GM04503 (cell line): ENCODE measurements at places on chromosomes 13 and 19.

DNA sequence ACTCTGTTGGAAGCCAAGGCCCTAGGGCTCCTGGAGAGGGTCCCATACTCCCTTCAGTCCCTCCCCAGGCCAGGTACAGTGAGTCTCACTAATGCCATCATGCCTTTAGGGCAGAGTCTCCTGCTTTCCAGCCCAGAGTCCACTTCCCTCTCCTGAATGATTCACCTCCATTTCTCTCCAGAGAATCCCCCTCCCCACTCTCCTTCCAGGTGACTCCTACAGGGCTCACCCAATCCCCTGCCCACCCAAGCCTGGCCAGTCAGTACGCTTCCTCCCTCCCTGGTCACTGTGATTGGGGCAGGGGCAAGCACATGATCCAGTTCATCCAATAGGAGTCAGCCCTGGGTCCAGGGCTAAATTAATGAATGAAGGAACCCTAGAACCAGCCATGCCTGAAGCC lies 35.0 kb upstream of the PNMA8B start:
- no peak for DNase-seq

- no peak for DNase-seq
Measured at GRCh38 chr19:56324436-56324835, 9.8 kb upstream of the ZSCAN5A start.

DNA sequence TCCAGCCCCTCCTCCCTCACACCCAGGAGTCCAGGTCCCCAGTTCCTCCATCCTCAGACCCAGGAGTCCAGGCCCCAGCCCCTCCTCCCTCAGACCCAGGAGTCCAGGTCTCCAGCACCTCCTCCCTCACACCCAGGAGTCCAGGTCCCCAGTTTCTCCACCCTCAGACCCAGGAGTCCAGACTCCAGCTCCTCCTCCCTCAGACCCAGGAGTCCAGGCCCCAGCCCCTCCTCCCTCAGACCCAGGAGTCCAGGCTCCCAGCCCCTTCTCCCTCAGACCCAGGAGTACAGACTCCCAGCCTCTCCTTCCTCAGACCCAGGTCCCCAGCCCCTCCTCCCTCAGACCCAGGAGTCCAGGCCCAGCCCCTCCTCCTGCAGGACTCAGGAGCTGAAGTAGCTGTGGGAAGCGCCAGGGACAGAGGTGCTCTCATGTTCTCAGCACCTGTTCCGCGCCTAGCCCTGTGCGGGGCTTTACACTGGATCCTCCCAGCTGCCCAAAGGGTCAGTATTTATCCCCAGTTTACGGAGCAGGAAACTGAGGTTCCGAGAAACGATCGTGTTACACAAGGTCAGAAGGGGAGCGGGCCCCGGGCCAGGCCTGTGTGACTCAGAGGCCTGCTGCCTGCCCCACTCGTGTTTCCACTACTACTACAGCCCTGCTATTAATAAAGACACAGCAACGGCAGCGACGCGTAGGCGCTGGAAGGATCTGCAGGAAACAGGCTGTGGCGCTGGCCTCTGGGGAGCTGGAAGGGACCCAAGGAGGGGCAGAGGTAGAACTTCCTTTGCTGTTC lies 1.7 kb upstream of the SBK3 start:
- peak; percentile 26 for DNase-seq

DNA sequence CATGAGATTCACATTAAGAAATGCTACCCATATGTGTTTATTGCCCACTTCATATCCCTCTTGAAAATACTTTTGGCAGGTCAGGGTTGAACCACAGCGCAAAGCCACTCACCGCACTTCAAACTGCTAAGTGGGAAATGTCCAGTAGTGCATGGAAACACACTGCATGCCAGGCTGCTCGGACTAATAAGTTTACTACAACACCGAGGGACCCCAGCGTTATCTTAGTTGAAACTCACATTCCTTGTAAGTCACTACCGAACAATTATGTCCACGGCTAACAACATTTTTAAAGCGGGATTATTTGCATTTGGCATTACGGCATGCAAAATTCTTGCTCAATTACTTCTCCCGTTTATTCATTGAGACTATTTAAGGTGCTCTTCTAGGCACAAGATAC lies 4.0 kb downstream of the BRD4 start:
- DNase-seq, result no peak

DNA sequence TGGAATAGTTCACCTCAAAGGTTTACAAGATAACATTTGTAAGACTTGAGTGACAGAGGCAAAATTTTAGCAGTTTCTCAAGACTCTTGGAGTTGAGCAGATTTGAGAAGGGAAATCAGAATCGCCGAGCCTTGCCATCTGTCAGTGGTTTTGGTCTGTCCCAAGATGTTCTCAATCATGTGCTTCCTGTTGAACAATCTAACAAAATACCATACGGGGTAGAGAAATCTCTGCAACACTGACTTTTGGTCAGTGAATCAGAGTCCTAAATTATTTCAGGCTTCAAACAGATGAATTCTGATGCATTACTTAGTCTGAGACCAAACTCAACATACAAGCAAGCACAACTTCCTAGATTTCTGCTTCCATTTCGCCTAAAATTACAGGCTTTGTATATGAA lies 3.8 kb downstream of the KCTD12 start:
- no peak for DNase-seq

- DNase-seq, result no peak
Measured at GRCh38 chr13:113813749-113814434, 50.0 kb downstream of the GAS6 start.

GRCh38 chr13:36718686-36719085 lies 44.9 kb downstream of the SERTM1 start:
- no peak for DNase-seq

DNA sequence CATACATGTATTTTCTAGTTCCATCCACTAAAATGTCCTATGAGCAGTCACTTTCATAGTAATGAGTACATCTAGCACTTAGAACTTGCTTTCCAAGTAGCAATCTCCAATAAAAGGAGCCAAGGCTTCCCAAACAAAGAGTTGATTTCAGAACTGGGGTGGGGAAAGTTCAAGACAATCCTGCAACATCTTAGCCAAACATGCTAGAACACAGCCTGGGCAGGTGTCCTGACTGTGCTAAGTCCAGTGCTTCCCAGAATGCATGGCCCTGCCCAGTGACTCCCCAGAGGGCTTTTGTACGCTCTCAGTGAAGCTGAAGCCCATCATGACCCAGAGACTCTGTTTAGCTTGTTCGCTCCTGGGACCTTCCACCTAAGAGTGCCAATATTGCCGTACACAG lies 106.7 kb upstream of the UBAC2 start:
- DNase-seq, result no peak

DNA sequence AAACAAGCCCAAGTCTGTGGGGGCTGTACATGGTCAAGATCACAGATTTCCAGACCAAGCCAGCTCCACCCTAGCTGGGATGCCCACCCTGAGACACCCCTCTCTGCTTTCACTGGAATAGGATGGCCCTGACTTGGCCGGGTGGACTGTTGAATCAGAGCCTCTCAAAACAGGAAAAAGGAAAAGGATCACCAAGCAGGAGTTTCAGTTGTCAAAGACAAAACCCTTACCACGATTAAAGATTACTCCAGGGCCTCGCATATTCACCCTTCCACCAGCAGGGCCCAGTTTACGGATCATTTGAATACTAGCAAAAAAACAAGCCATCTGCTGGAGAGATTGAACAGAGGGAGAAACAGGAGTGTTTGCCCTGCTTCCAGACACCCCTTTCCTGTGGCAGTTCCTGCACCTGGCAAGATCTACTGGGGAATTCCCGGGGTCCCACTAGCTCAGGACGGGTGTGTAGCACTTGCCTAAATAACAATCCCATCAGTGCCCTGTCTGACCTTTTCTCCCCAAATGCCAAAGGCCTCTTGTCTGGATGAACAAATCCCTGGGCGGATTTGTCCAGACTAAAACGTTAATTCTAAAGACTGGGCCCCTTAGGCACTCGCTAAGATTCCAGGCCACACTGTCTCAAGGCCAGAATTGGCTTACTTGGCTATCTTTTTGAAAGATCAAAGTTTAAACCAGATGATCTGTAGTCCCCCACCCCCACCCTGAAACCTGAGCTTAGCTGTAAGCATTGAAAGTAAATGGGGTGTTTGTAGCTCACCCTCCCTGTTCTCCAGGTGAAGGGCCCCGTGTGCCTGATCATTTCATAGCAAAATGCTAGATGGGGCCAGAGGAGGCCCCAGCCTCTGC lies 38.4 kb downstream of the ACTN4 start:
- no peak for DNase-seq

DNA sequence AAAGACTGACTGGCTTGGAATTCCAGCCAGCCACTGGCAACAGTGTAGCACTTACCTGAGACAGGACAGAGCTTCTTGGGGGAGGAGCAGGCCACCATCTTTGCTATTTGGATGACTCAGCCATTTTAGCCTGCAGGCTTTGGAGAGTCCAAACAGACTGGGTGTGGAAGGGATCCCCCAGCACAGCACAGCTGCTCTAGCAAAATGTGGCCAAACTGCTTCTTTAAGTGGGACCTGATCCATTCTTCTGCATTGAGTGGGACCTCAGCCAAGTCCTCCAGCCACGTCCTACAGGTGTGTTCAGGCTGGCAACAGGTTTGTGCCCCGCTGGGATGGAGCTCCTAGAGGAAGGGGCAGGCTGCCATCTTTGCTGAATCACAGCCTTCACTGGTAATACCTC lies 80.0 kb downstream of the NDFIP2 start:
- no peak for DNase-seq

DNA sequence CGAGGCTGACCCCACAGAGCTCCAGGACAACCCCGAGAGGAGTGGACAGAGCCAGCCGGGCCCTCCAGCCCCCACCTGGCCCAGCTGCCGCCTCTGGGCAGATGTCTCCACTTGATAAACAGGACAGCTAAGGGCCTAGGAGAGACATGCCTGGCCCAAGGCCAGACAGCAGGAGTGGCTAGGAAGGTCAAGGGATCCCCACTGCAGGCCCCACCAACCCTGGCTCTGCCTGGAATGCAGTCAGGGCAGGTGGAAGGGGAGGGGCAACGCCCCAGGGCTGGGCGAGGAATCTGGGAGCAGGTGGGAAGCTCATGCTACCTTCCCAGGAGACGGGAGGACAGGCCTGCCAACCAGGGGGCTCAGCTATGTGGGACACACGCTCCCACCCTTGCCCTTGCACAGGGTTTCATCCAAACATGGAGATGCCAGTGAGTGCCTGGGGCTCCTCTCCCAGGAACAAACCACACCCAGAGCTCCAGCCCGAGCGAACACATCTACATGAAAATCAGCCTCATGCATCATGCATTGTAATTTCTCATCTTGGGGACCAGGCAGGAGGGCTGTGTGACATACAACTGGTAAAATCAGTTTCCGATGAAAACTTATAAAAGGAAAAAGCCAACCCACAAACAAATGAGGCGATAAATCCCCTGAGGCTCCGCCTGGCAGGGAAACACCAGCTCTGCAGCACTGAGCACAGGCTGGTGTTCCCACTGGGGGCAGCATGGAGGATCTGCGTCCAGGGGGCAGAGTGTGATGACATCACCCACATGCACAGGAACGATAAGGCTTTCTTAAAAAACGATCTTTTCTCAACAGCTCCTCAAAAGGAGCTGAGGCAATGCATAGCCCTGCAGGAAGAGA lies 25.0 kb downstream of the SH3GL1 start:
- no peak for DNase-seq

GRCh38 chr19:42333975-42334696 lies 8.7 kb downstream of the MEGF8 start:
- DNase-seq, result no peak

GRCh38 chr19:23312515-23312914 lies 62.3 kb upstream of the ZNF724 start:
- no peak for DNase-seq

DNA sequence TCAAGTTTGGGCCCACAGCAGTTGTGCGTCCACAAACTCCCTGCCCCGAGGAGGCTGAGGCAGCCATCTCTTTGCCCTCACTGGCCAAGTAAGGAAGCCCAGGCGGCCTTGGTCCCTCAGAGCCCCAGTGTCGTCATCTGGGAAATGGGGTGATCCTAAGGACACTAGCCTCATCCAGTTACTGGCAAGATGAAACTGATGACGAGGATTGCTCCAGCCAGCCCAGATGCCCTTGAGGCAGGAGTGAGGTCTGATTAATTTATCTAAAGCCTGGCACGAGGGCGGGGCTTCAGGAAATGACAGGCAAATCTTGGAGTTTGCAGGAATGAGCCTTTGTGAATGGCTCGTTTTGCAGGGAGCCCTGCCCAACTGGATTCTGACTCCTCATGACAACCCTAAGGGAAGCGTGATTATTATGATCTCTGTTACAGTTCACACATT lies 5.6 kb downstream of the LIPE start:
- no peak for DNase-seq

DNA sequence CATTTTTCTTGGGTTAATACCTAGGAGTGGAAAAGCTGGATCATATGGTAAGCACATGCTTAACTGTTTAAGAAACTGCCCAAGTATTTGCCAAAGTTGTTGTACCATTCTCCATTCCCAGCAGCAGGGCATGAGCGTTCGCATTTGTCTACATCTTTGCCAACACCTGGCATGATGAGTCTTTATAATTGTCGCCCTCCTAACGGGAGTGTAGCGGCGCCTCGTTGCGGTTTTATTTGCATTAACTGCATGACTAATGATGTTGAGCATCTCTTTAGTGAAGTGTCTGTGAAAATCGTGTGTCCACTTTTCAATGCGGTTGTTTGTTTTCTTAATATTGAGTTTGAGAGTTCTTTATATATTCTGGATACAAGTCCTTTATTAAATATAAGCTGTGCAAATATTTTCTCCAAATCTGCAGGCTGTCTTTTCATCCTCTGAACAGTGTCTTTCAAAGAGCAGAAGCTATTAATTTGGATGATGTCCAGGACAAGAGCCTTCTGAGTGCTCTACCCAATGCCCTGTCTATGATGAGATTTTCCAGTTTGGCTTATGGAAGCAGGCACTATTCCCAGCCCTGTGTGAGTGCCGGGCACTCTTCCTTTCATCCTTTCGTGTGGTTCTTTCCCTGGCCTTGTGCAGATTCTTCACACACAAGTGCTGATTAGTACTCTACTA lies 202.0 kb downstream of the FOXO1 start:
- DNase-seq, result no peak
